Mesothelial cell of epicardium (in vitro differentiated cells): ENCODE measurements at places on chromosomes 6 and 20. TPM values are rescaled to one million over a fixed set of nuclear protein-coding genes. Genes with fewer than 3 reads are reported as not detected.

Gene ARHGAP40
- total RNA-seq: 0.33 to 0.54 TPM (median 0.45 TPM) in 3 replicates

Gene CALHM4
- total RNA-seq: not detected in 3 replicates

Gene PERP
- total RNA-seq: 54.4 to 57.6 TPM (median 55.6 TPM) in 3 replicates

Gene GRM4
- 0.22 to 0.47 TPM (median 0.27 TPM) in 3 replicates for total RNA-seq

DNA sequence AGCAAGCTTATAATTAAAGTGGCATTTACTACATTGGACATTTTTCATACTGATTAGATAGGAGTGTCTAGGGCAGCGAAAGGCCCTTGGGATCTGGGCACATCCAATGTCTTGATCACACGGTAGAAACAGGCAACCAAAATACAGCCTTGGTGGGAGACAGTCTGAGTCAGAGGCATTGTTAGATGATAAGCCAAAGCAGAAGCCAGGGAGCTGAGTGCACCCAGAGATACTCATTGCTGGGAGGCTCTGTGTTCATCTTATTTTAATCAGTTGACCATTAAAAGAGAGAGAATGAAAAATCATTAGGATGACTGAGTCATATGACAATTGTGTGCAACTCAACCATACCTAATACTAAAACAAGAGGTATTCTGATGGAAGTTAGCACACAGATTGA, 109.5 kb downstream of the LCA5 start:
- H3K4me3 ChIP-seq: no peak overlapping the region
- H3K27ac ChIP-seq: no peak overlapping the region
- peaks cover 26% of the 10 kb centered on the region for H3K4me1 ChIP-seq
- no peaks in the 10 kb centered on the region for H3K27me3 ChIP-seq
